ENCODE measurements at places on chromosomes 13 and 19.

DNA sequence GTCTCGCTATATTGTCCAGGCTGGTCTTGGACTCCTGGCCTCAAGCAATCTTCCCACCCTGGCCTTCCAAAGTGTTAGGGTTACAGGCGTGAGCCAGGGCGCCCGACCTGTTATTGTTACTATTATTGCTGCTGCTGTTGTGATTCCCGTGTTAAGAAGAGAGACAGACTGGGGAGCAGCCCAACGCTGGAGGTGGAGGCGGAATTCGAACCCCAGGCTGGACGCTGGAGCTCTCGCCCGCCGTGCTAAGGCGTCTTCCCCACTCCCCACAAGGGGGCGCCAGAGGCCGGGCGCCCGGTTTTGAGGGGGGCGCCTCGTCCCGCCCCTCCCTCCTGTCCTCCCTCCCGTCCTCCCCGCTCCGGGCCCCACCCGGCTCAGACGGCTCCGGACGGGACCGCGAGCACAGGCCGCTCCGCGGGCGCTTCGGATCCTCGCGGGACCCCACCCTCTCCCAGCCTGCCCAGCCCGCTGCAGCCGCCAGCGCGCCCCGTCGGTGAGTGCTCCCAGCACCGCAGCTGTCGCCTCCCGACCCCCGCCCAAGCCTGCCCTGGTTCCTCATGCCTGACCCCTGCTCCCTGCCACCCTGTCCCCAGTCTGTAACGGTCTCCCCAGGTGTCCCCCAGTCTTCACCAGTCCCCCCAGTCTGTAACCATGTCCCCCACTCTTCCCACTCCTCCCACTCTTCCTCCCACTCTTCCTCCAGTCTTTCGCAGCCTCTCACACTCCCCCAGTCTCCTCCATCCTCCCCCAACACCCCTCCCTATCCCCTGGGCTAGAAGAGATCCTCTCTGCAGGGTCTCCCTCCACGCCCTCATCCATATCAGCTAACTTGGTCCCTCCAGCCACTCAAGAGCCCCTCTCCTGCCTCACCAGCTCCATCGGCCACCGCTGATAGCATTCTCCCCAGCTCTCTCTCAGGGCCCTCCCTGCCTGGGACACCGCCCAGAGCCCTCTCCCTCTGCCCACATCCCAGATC is at the start of gene EHD2:
EHD2 (plus strand) TSS at position 377 of the 976 bp plus-strand sequence. CDS start 3,191 bp downstream, outside the sequence.
- no peak for DNase-seq

DNA sequence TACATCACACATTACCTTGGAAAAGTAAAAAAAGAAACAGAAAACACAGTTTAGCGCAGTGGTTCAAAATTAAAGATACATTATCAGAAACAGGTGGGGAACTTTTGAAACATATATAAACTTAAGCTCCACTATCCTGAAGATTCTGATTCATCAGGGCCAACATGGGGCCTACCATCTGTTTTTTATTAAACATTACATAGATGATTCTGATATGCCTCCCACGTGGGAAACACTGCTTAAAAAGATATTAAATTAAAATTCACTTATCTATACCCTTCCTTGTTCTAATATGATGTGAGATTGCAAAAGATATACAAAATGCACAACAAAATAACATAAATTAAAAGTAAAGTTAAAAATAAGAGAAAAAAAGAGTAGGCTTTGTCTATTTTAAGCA is 125.0 kb downstream of the VWA8 start:
- no peak for DNase-seq

DNA sequence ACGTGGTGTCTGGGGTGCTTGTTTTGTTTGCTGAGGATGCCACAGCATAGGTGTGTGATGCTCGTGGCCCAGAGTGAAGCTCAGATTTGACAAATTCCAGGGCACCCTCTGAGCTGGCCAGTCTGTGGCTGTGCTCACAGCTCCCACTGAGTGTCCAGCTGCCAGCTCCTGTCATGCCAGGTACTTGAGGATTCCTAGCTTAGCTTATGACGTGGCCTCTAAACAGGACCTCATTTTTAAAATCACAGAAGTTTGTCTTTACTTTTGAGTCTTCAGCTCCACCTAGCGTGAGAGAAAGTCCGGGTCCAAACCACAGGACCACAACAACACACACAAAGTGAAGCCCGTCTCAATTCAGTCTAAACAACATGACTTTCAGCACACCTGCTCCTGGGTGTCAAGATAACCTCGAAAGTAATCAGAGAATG is 117.3 kb downstream of the RAB20 start:
- DNase-seq = no peak

DNA sequence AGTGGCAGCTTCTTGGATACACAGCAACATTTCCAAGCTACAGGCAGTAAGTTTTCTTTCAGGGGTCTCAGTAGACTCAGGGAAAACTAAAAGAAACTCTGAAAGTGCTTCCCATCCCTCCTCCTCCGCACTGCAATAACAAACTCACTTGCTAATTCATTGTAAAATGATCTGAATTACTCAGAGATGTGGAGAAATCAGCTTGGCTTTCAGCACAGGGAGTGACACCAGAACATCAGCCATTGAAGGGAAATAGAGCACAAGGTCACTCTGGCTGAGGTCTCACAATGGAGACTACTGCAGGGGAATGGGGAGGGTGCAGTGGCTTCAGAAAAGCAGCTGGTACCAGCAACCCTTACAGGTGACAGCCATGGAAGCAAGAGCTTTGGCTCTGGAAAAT is 137.3 kb upstream of the SERP2 start:
- no peak for DNase-seq

Data from WERI-Rb-1 (cell line).